Ecto neural progenitor cell (in vitro differentiated cells): ENCODE measurements at places on chromosomes 4 and X.

DNA sequence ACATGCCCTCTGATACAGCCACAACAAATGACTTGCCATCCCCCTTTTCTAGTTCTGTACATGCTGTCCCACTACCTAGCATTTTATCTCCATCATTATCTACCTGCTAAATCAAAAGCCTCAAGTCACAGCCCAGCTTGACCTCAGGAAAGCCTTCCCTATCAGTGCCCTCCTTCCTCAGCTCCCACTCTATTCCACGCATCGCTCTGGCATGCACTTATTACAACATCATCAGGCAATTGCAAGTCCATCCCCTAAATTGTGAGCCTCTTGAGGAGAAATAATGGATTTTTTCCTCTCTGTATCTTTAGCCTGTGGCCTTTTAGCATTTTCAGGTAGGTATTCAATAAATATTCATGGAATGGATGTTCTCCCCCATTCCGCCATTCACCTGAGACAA, 5.7 kb downstream of the ARL13A start:
- no peak for DNase-seq

- no peak for DNase-seq
These were observed 35.9 kb upstream of the HPSE start for GRCh38 chr4:83370640-83370906.

GRCh38 chr4:22884157-22884556, 191.4 kb downstream of the GBA3 start:
- no peak for DNase-seq

DNA sequence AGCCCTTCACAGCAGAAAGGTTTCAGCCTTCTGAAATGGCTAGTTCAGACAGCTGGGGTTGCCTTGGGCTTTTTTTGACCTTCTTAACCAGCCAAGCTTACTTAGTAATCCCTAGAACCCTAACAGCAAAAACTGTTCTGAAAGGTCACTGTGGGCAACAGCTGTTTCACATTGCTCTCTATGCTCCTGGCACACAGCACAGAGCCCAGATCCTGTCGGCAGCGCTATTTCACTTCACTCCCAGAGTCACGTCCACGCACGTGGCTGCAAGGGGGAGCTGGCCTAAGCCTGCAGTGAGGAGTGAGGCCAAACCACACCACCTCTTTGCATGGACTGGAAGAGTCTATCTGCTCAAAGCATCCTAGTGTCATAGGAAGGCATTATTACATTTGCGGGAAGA, 32.0 kb upstream of the STS start:
- no peak for DNase-seq

GRCh38 chr4:75922588-75922987, 18.2 kb downstream of the NAAA start:
- no peak for DNase-seq
